ENCODE measurements at places on chromosomes 12 and 14. TPM values are rescaled to one million over a fixed set of nuclear protein-coding genes. Genes with fewer than 3 reads are reported as not detected.

DNA sequence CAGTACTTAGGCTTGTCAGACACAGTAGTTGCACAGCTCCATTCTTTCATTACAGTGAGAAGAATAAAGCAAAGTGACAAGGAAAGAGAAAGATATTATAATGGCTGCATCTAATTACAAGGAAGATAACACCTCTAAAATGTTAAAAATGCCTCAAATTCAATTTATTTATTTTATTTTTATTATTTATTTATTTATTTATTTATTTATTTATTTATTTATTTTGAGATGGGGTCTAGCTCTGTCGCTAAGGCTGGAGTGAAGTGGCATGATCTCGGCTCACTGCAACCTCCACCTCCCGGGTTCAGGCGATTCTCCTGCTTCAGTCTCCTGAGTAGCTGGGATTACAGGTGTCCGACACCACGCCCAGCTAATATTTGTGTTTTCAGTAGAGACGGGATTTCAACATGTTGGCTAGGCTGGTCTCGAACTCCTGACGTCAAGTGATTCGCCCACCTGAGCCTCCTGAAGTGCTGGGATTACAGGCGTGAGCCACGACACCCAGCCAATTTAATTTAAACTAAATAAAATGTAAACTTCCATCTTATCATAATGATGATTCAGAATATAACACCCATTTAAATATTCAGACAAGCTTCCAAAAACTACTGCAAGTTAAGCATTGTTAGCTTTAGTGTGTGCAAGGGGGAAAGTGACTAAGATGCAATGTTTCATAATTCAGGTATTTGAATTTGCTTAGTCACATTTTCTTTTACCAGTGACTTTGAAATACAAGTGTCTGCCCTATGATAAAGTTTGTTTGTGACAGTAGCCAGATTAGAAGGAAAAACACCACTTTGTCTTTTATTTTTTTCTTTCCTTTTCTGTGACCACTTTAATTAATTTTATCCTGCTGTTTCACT is 2.4 kb upstream of the CFAP54 start:
- no peak for DNase-seq

- DNase-seq: no peak
Observed at GRCh38 chr14:58659846-58660245, 22.1 kb downstream of the DACT1 start.

GRCh38 chr12:91331371-91331770 is 148.8 kb upstream of the DCN start:
- DNase-seq: peak; percentile 46

TMPO gene
- 138 TPM for total RNA-seq

RNASE9 gene
- total RNA-seq: not detected

DNA sequence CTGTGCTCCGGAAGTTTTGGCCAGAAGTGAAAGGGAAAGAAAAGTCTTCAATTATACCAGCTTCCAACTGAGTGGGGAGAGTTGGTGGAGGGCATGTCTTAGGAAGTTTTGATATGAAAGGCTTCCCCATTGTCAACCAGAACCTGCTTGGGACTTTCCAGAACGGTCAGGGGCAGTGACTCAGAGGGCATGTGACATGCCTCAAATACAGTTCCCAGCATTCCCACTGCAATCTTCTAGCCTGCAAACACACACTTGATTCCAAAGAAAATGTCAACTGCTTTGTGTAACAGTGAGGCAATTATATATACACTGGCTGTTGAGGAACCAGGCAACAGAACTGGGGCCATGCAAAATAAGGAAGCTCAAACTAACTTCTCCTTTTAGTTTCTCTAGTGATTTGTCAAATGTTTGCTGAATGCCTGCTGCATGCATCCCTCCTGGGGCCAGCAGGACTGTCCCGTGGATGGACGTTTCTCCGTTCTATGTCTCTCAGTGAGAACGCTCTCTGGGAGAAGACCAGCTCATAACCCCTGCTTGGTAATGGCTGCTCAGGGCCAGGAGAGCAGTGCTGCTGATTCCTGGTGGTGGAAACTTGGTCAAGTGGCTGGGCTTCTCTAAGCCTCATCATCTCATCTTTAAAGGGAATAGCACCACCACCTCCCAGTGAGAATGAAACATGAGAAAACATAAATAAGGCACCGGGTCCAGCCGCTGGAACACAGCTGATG is 18.3 kb downstream of the SLC25A47 start:
- DNase-seq: peak; percentile 88

RASSF9 gene
- not detected for total RNA-seq

DNA sequence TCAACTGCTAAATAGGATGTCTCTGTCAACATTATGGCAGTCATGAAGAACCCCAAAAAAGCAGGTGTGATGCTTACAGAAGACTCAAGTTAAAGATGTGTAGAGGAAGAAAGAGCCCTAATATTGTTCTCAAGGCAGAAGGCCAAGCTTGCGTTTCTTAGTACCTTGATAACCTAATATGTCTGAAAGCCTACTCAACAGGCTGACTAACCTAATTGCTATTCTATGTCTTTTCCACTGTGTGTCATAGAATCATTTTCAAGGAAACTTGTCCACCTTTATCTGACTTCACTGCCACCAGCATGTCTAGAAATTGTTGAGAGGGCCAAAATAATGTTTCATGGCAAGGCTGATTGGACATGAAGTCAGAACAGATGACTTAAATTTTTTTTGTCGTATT is 373.2 kb downstream of the BTG1 start:
- no peak for DNase-seq

- DNase-seq: no peak
Observed at GRCh38 chr14:81716953-81717352, 183.3 kb upstream of the SEL1L start.

MPHOSPH9 gene
- 84.9 TPM for total RNA-seq

TAS2R31 gene
- total RNA-seq: 9.5 TPM

SLC24A4 gene
- not detected for total RNA-seq

SLC7A7 gene
- total RNA-seq: 1.9 TPM

STYK1 gene
- not detected for total RNA-seq

PIANP gene
- not detected for total RNA-seq

PTHLH gene
- total RNA-seq: not detected

DNA sequence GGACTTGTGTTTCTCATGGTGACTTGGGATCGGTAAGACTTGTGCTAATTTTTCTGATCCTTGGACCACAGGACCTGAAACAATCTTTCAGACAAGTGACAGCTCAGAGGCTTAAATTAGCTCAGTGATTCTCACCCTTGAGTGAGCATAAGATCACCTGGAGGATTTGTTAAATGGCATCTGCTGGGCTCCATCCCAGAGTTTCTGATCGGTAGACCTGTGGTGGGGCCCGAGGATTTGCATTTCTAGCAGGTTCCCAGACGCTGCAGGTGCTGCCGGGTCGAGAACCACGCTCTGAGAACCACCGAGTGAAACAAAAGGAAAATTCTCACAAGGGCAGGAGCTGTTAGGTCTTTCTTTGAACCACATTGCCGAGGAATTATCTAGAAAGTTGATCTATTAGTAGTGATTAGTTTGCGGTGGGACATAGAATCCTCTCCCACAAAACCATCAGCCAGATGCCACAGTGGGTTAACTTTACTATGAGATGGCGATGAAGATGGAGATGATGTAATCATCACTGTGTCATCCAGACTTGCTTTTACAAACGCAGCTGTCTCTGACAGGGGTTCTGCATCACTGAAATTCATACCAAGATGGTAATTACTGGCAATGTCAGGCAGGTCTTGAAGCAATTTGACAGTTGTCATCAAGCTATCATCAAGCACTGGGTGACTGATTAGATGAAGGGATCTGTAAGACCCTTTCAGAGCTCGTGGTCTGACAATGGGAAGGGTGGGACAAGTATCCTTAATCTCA is 184.0 kb downstream of the AACS start:
- peak; percentile 78 for DNase-seq

DNA sequence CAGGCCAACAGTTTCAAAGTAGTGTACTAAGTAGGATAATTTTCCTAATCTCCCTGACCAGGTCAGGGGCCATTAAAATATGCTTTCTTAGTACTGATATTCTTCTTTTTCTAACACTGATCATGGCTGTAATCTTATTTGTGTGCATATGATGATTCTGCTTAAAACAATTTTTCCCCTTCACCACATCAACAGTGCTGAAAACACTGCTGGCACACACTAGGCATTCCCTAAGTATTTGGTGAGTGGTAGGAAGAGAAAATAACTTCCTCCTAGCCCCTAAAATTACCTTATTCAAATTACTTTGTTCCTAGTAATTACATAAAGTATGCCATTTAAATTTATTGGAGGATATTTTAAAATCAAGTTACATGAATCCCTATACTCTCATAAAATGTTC is 49.9 kb upstream of the BBS10 start:
- no peak for DNase-seq

- DNase-seq: peak; percentile 69
Observed at GRCh38 chr14:94412671-94413638, 24.6 kb upstream of the SERPINA1 start.

FSCB gene
- not detected for total RNA-seq

- no peak for DNase-seq
Observed at GRCh38 chr14:67778792-67779191, 37.6 kb downstream of the ZFYVE26 start.

CLEC6A gene
- not detected for total RNA-seq

LRRC9 gene
- not detected for total RNA-seq

- DNase-seq: no peak
Observed at GRCh38 chr12:120366845-120367232, 2.1 kb downstream of the MSI1 start.

MED6 gene
- 49.9 TPM for total RNA-seq

DNA sequence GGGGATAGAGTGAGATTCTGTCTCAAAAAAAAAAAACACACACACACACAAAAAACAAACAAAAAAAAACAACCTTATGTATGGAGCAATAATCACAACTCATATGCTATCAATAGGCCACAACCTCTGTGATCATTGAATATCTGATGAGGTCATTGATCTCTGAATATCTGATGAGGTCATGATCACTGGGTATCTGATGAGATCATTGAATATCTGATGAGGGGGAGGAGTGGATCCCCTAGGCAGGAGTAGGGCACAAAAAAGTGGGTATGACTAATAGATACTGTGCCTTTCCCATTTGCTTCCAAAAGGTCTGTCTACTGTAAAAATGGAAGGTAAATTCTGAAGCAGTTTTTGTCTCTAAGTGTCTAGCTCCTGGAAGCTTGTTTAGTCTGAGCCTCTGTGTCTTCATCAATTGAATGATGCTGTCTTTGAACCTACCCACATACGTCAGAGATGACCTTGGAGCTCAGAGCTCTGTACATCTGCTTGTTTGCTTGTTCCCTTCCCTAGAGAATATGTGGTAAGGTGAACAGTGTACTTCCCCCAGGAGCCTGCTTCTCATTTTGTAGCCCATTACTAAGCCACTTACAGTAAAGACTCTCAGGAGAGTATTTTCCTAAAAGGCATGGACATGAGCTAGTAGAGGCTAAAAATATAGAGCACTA is 13.6 kb downstream of the PAH start:
- DNase-seq: no peak

DNA sequence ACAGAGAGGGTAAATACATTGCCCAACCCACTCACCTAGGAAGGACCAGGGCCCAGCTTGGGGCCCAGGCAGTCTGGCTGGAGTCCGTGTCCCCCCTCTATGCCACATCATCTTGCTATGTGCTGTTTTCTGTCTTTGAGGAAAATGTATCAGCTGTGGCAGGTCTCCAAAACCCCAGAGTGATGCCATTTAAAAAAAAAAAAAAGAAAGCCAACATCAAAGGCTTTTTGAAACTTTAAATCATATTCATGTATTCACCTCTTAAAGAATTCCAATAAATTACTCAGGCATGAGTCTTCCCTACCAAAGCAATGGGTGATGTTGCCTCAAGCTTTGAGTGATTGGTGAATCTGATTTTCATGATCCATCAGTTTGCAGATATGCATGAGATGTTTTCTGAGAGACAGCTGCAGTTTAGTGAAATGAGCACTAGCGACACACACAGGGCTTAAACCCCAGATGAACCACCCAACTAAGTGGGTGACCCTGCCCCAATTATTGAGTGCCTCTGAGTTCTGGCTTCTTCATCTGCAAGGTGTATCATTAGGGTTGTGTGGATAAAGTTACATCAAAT is 6.1 kb downstream of the KRT81 start:
- DNase-seq: no peak

DNA sequence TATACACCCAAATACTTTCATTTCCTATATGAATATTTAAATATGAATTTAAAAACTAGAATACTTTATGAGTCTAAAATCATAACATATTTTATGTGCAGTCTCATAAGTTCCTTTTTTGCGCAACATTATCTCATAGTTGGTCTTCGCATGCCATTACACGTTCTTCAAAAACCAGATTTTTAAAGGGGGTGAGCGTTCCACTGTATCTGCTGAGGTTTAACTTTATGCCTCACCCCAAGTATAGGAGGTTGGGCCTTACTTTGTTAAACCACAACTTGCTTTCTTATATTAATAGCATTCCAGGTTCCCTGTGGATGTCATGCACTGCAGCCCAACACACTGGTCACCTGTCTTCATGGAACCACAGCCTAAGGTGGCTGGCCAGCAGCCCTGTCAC is 118.6 kb downstream of the APAF1 start:
- no peak for DNase-seq

DNA sequence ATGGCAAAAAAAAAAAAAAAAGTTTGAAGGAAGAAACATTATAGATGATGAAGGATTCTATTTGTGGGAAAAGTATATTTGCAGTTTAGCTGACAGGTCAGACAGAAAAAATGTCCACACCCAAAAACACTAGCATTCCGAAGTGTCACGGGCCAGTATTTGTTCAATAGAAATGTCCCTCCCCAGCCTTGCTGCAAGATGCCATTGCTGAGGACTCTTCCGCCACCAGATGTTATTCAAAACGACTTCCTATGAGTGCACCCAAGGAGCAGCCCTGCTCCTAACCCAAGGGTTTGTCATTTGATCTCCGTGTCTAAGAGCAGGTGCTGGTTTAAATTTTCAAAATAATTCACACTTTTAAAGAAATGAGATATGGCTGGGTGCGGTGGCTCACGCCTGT is 163.1 kb downstream of the GCH1 start:
- DNase-seq: no peak

GRCh38 chr14:20485900-20486299 is 16.7 kb downstream of the PNP start:
- no peak for DNase-seq

KIF5A gene
- 21.5 TPM for total RNA-seq

DNA sequence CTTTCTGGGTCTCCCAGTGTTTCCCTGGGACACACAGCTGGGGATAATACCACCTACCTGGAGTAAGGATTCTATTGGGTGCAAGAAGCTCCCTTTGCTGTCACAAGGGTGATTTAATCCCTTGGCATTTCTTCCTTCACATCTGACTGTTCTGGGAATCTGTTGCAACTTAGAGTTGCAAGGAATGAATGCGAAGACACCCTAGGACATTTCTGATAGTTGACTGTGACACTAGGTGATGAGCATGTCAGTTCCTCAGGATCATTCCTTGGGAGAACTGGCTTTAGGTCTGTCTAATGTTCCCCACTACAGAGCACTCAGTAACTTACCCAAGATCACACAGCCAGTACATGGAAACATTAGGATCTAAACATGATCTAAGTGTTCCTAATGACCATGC is 593.6 kb downstream of the NRXN3 start:
- DNase-seq: no peak

DNA sequence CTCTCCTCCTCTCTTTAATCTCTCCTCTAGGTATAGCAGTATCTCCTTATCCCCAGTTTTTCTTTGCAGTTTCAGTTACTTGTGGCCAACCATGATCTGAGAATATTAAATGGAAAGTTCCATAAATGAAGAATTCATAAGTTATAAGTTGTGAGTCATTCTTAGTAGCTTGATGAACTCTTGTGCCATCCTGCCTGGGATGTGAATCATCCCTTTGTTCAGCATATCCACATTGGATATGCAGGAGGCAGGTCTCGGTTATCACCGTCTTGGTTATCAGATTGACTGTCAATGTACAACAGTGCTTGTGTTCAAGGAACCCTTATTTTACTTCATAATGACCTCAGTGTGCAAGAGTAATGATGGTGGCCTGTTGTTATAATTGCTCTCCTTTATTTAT is 134.0 kb downstream of the TMEM117 start:
- DNase-seq: no peak

PLEKHG7 gene
- not detected for total RNA-seq

TMEM132C gene
- total RNA-seq: not detected

All from Karpas-422 (cell line).